Suppressor macrophage treated with lipopolysaccharide for 1 hour (primary cell): ENCODE measurements at places on chromosomes 7 and 10.

DNA sequence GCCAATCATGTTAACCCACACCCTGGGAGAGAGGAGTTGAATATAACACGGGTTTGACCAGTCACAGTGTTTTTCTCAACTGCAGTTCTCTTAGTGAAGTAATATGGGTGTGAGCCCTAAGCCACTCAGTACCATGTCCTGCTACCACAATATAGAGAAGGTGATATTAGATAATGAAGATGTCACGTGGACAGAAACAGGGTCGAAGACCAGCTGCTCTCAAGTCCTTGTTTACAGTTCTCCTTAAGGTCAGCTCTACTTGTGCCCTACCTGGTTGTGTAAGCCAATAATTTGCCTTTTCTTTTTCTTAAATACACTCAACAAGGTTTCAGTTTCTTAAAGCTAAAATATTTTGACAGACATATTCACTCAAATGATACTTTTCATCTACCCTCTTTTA lies 128.3 kb upstream of the POT1 start:
- DNase-seq: no peak

DNA sequence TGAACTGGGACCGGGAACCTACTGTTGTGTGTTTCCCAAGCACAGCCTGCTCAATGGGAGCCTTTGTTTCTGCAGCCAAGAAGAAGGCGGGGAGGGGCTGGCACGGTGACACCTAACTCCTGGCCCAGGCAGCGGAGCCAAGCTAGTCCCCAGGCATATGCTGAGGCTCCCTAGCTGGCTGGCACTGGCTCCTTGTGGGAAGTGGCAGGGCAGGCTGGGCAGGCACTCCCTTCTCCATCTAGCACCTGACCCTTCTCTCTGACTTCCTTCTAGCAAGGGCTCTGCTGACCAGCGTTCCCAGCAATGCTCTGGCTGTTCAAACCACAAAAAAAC lies 325.0 kb downstream of the PLXNA4 start:
- DNase-seq: no peak

- no peak for DNase-seq
Observed at GRCh38 chr7:10116511-10116910, 857.2 kb upstream of the PHF14 start.

- DNase-seq: no peak
Observed at GRCh38 chr10:123391275-123392028, 237.2 kb downstream of the BUB3 start.

- no peak for DNase-seq
Observed at GRCh38 chr7:84469034-84469433, 274.4 kb upstream of the SEMA3A start.

DNA sequence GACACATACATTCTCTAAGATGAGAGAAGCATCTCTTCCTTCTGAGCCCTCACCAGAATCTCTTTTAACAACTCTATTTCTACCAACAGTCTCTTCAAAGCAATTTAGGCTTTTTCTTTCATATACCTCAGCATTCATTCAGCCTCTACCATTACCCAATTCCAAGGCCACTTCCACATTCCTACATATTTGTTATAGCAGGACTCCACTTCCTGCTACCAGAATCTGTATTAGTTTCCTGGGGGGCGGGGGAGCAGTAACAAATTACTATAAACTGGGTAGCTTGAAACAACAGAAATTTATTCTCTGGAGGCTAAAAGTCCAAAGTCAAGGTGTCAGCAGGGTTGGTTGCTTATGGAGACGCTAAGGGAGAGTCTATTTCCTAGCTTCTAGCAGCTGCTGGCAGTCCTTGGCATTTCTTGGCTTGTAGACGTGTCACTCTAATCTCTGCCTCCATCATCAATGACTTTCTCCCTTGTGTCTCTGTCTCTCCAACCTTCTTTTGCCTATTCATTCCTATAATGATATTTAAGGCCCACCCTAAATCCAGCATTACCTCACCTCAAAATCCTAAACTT lies 7.4 kb downstream of the PRPS1L1 start:
- DNase-seq: peak; percentile 37

DNA sequence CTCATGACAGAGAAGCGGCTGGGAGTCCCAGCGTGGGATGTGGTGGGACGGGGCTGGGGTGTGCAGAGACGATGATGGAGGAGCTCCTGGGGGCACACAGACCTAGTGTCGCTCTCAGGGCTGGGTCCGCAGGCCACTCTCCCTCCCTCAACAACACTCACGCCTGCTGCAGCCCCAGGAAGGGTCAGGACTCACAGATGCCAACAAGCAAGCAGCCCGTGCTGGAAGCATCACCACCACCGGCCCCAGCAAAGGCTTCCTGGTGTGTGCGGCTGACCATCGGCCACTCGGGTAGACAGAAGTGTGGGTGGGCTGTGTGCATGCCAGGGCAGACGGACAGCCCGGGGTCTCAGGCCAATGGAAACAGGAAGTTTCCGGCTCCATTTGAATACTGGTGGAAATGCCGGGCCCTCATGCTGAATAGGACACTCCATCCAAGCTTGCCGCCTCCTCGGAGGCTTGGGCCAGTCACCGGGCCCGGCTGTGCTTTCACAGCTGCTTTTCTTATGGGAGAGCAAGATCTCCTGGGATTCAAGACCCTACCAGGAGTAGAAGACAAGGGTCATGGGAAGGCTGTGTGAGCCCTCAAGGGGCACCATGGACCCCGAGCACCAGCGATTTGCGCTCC lies 178.1 kb downstream of the ELFN1 start:
- DNase-seq: no peak

DNA sequence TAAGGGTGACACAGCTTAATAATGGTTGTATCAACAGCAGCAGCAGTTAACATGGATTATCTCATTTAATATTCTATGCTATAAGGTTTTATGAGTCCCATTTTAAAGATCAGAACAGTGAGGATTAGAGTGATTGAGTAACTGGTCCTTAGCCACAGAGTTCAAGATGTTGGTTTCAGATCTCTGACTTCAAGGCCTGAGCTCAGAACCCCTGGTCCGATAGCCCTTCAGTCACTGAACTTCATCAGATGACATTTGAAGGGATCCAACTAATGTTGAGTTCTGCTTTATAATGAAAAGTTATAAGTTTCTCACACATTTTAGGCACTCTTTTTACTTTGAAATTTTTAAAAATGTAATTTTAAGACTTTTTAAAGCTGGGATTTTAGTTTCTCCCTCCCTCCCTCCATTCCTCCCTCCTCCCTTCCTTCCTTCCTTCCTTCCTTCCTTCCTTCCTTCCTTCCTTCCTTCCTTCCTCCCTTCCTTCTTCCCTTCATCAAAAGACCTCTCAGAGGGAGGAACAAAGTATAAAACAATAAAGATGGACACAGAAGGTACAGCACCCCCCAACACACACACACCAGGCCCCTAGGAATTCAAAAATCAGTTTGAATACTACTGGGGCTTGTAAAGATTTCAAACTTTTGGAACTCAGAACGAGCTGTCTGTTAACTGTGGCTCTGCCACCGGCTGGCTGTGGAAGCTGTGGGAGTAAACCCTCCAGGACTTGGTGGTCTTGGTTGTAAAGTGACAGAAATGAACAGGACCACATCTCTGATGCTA lies 206.9 kb upstream of the AGK start:
- no peak for DNase-seq

GRCh38 chr10:90923111-90923731 lies 2.3 kb upstream of the ANKRD1 start:
- DNase-seq: no peak

DNA sequence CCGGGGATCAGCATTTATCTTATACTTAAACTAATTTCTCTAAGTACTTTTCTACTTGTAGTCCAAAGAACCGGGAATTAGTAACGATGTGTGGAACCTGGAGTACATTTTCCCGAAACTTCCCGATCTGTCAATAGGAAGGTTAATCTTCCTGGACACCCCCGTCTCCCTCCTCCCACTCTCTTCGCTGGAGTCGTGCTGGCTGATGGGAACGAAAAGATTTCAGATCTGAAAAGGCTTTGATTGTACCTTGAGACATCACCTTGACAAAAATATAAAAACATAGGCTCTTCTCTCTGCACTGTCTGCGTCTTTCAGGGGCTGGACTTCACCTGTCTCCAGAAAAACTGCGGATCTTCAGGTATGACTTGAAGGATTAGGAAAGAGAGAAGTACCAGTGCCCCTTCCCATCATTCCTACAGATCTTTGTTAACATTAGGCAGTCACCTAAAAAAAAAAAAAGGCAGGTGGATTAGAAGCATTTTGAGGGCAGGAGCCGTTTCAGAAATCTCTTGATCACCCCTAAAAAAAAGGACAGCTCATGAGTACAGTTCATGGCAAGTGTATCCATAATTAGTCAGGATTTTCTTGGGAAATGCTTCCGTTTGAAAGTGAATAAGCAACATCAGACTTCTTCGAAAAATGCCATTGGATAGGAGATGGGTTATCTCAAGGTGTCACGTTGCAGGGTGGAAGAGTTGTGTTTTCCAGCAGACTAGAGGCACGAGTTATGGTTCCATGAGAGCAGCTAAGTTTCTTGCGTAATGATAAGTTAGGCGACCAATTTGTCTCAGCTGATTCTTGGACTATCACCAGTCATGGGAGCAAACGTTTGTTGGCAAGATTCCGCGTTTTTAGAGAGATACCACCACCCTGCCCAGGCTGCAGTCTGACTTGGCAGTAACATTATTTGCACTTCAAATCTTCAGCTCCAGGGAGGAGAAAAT lies 7.8 kb upstream of the BAMBI start:
- DNase-seq: no peak

- peak; percentile 59 for DNase-seq
Observed at GRCh38 chr7:54841772-54842697, 83.0 kb upstream of the SEC61G start.

DNA sequence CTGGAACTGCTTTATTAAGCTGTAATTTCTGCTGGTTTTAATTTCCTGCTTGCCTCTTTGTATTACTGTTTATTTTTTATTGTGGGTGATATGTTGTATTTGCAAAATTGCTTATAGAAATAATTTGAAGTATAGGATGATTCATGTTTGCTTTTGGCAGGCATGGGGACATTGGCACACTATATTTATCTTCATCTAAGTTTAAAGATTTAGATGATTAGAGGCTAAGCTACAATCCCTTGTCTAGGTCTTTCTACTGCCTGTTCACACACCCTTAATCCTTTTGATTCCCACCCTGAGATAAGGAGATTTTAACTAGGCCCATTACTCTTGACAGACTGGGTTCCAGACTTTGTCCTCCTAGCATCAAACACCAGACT lies 182.8 kb upstream of the KAT6B start:
- no peak for DNase-seq

- DNase-seq: peak; percentile 17
Observed at GRCh38 chr10:10830293-10830986, 187.2 kb upstream of the CELF2 start.

DNA sequence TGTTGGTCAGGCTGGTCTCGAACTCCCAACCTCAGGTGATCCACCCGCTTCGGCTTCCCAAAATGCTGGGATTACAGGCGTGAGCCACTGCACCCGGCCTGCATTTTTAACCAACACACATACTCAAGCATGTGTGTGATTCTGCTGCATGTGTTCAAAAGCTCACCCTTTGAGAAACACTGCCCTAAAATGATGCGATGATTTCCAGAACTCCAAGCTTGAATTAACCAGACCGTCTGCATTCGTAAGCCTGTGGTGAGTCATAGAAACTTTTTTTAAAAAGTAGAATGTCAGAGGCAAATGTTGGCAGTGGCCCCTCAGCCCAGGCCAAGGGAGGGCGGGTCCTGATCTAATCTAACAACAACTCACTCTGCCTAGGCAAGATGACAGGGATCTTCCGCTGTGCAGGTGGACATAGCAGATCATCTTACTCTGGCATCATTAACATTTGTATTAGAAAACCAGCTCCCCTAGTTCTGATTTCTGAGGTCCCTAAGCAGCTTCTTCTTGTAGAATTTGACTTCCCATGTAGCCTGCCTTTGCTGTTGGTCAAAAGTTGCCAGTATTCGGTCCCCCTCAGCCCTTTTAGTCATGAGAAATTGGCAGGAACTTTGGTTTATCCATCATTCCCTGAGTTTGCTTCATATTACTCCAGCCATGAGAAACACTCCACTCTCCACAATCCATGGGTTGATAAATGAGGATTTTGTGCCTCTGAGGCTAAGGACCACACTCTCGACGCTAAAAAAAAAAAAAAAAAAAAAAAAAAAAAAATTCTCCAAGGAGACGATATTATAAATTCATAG lies 190.4 kb downstream of the SKIDA1 start:
- DNase-seq: no peak

DNA sequence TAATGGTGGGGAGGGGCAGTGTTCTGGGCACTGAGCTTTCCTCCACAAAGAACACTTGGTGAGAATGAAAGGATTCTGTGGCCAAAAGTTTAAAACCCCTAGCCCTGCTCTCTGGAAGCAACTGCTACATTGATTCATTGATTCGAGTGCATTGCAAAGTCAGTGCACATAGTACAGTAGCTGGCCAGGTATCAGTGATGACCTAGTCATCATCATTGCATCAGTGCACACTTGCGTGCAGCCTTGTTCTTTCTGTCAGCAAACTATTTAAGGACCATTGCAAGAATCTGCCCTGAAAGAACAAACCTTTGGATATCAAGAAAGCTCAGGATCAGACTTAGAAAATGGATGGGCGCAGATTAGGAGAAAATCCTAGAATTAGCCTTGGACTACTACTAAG lies 47.4 kb downstream of the CUL1 start:
- no peak for DNase-seq

- no peak for DNase-seq
Observed at GRCh38 chr10:82377608-82378007, 502.6 kb downstream of the NRG3 start.

DNA sequence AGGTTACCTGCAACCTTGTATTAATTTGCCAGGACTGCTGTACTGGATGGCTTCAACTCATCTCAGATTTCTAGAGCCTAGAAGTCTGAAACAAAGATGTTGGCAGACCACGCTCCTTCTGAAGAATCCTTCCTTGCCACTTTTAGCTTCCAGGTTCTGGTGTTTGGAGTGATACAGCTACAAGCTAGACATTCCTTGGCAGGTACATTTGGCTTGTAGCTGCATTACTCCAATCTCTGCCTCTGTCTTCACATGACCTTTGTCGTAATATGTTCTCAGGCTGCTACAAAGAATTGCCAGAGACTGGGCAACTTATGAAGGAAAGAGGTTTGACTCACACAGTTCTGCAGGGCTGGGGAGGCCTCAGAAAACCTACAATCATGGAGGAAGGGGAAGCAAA lies 146.3 kb downstream of the GALNT17 start:
- no peak for DNase-seq

DNA sequence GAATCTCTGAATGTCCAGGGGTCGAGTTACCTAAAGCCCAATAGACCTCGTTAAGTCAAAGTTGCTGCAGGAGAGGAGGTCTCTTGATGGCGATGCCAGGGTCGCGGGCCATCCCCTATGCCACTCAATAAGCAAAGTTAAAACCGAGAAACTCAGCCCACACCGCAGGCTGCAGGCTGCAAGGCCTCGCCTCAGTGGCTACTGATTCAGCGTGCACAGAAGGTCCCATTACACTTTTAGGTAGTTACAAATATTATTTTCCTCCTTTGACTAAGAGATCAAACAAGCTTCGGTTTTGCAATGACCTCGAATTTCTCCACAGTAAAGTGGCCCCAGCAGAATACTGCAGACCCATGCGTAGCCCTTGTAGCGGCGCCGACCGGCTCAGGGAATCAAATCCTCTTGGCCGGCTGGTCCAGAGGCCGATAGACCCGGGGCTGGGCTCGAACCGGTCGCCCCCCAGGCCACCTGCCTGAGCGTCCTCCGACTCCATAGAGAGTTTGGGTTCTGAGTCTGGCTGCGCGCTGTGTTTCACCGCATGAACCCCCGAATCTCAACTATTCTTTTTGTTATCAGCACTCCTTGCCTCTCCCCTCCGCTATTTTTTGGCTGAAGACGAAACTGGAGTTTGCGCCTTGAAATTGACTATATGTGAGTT lies 2.3 kb downstream of the C1QL3 start:
- no peak for DNase-seq
